Cardiac muscle cell (in vitro differentiated cells and primary cell): ENCODE measurements at places on chromosomes 5 and 9. TPM values are rescaled to one million over a fixed set of nuclear protein-coding genes. Genes with fewer than 3 reads are reported as not detected.

FAM163B gene
- 4.6 and 5.6 TPM in 2 replicates for total RNA-seq

INSL6 gene
- not detected in 2 replicates for total RNA-seq

DNA sequence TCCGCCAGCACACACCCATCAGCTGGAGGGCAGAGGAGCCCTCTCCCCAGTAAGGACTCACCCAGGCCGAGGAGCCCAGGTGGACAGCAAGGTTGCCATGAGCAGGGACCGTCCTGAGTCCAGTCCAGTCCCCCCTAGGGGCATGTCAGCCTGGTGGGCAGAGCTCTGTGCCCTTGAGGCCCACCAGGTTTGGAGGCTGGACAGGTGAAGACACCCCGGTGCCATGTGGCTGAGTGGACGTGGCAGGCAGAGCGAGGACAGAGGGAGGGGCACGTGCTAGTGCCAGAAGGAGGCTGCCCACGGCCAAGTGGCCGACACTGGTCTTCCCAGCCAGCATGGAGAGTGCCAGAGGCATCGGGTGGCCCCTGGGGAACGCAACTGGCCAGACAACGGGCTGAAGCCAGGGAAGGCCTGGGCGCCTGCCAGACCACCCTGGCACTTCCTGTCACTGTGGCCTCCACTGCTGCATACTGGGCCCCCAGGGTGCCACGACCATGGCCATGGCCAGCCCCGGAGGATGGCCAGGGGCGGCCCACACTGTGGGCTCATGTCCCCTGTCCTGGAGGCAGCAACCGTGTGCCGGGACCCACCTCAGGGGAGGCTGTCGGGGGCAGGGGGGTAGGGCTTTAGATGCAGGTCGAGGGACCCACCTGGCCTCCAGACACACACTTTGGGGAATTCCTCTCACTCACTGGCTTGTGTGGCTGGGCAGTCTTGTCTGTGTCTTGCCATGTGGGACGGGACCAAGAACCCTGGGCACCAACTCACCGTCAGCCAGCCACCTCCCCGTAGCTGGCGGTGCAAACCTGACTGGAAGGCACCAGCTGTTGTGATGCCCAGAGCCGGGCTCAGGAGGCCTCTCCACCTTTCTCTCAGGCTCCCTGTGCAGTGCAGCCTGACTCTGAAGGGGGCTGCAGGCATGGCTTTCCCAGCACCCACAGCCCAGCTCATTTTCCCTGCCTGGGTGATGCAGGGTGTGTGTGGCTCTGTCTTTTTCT is 42.3 kb upstream of the LPCAT1 start:
- no peak overlapping the region for H3K4me3 ChIP-seq
- no peak for DNase-seq
- no peaks in the 10 kb centered on the region for H3K4me1 ChIP-seq
- H3K27ac ChIP-seq, result no peak overlapping the region
- peaks cover 3% of the 10 kb centered on the region for H3K36me3 ChIP-seq

HTR4 gene
- total RNA-seq, result 0.67 and 2.3 TPM in 2 replicates

BNIP1 gene
- total RNA-seq, result 9.2 and 14.1 TPM in 2 replicates

- peaks cover 3% of the 10 kb centered on the region for H3K4me1 ChIP-seq
- no peaks in the 10 kb centered on the region for H3K36me3 ChIP-seq
- H3K4me3 ChIP-seq, result no peak overlapping the region
- H3K27ac ChIP-seq, result no peak overlapping the region
Observed at GRCh38 chr5:110441035-110441434, 285.4 kb downstream of the TMEM232 start.

- no peaks in the 10 kb centered on the region for H3K27me3 ChIP-seq
- no peak overlapping the region for H3K27ac ChIP-seq
- DNase-seq, result no peak
- no peaks in the 10 kb centered on the region for H3K36me3 ChIP-seq
- H3K4me1 ChIP-seq, result no peaks in the 10 kb centered on the region
- no peak overlapping the region for H3K4me3 ChIP-seq
Observed at GRCh38 chr9:5113523-5113922, 71.9 kb downstream of the INSL6 start.

DNA sequence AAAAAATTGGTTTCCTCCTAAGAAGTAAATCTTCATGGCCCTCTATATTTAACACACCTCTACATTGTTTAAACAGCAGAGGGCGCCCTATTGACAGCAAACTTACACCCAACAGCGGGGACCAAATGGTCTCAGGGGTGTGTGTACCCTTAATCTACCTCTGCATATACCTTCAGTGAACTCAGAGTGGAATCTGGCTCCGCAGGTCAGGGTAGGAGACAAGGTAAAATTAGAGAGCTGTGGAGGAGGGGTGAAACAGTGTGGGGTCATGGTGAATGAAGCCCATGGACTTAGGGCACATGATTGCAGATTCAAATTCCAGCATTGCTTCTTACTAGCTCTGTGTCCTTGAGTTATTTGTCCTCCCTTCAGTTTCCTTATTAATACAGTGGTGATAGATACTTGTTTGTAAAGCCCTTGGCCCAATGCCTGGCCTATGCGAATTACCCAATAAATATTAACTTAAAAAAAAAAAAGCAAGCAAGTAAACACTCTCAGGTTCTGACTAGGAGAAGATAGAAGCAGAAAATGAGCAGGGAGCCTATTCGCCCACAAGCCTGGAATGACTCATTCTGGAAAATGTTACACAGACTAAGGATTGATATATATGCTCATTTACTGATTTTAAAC is 122.9 kb downstream of the CAVIN4 start:
- no peak overlapping the region for H3K4me3 ChIP-seq
- H3K27ac ChIP-seq, result no peak overlapping the region
- DNase-seq, result peak; percentile 65
- H3K36me3 ChIP-seq, result no peaks in the 10 kb centered on the region
- H3K4me1 ChIP-seq, result no peaks in the 10 kb centered on the region

DNA sequence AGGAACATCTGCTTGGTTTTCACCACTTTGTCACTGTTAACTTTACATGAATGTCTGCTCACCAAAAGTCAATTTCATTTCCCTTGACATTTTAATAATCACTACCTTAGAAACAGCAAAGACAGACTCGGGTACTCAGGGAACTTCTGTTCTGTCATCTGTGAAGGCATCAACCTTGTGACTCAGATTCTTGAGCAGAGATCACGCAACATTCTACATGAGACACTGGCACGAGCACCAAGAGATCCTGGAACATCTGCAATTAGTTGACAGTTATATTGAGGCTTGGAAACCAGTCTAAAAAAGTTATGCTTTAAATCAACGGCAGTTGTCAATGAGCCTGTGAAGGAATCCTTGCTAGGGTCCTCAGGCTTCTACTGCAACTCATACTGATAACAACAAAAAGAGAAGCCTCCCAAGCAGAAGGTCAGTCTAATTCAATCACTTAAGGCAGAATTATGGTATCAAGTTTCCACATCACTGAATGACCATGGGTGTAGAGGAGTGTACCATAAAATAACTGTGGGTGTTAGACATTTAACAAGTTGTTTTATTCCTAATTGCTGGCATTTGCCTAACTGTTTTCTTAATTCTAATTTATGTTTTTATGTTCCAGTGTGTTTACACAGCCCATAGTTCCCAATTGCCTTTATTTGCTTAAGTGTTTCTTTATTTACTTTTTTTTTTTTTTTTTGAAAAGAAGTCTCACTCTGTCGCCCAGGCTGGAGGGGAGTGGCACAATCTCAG is 3.3 kb upstream of the PBX3 start:
- H3K4me1 ChIP-seq, result no peaks in the 10 kb centered on the region
- H3K27me3 ChIP-seq, result no peaks in the 10 kb centered on the region
- H3K4me3 ChIP-seq, result no peak overlapping the region
- DNase-seq, result no peak
- H3K27ac ChIP-seq, result no peak overlapping the region

- H3K4me1 ChIP-seq, result peaks cover 7% of the 10 kb centered on the region
- peak; percentile 7 for DNase-seq
- peak overlapping the region; percentile 80 for H3K27ac ChIP-seq
- H3K36me3 ChIP-seq, result peaks cover 15% of the 10 kb centered on the region
Observed at GRCh38 chr9:131503626-131504465, 1.1 kb downstream of the POMT1 start.

DNA sequence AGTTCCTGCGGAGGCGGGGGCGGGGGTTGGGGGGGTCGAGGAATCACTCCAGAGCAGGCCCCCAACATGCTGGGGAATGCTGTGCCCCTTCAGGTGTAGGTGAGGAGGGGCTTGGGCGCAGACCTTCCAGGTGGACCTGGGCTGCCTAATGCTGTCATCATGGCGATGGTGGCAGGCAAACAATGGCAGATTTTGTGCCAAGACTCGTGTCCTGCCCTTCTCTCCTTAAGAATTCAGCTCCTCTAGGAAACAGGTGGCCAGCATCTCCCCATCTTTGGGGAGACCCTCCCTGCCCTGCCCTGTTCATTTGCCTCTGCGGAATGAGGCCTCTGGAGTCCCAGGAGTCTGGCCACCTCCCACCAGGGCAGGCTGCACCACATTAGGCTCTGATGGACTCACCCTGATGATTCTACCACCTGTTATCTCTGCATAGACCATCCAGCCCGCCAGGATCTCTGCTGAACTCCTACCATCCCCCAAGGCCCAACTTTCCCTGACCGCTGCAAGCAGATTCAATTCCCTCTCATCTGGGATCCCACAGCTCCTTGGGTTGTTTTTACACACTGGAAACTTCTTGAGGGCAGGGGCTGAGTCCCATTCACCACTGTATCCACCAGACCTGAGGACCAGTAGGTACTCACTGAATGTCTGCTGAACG is 10.9 kb upstream of the SLC25A51 start:
- H3K4me3 ChIP-seq, result no peak overlapping the region
- peaks cover 6% of the 10 kb centered on the region for H3K4me1 ChIP-seq
- H3K27me3 ChIP-seq, result no peaks in the 10 kb centered on the region
- H3K36me3 ChIP-seq, result peaks cover 2% of the 10 kb centered on the region
- no peak overlapping the region for H3K27ac ChIP-seq

- peaks cover 11% of the 10 kb centered on the region for H3K4me1 ChIP-seq
- DNase-seq, result no peak
- no peaks in the 10 kb centered on the region for H3K27me3 ChIP-seq
- H3K27ac ChIP-seq, result no peak overlapping the region
- no peaks in the 10 kb centered on the region for H3K36me3 ChIP-seq
Observed at GRCh38 chr9:106795031-106795430, 67.9 kb upstream of the ZNF462 start.

- no peak for DNase-seq
- no peak overlapping the region for H3K27ac ChIP-seq
- H3K27me3 ChIP-seq, result no peaks in the 10 kb centered on the region
- no peaks in the 10 kb centered on the region for H3K36me3 ChIP-seq
- no peak overlapping the region for H3K4me3 ChIP-seq
- no peaks in the 10 kb centered on the region for H3K4me1 ChIP-seq
Observed at GRCh38 chr9:4393806-4394523, 94.1 kb upstream of the GLIS3 start.

IGFBPL1 gene
- 12.6 and 24.2 TPM in 2 replicates for total RNA-seq

SLIT3 gene
- total RNA-seq, result 62.5 and 111 TPM in 2 replicates

- no peak for DNase-seq
- no peaks in the 10 kb centered on the region for H3K27me3 ChIP-seq
- no peaks in the 10 kb centered on the region for H3K4me1 ChIP-seq
Observed at GRCh38 chr5:28275931-28276330, 1237.5 kb upstream of the CDH9 start.

DNA sequence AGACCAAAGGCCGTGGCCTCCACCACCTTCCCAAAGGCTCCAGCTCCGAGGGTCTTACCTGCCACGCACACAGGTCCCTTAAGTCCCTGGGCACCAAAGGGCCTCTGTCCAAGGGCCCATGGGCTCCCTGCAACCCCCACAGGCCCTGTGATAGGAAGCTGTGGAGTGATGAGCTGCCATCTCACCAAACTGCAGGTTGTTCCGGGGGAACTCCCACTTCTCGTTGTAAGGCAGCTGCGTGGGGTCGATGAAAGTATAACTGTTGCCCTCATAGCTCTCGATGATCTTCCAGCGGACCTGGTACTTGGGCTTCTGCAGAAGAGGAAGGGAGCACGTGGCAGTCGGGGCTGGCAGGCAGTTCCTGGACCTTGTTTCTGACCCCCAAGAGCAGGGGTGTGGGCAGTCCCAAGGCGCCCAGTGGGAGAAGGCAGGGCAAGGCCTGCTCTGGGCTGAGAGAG is 24.8 kb downstream of the CSF1R start:
- no peaks in the 10 kb centered on the region for H3K4me1 ChIP-seq
- H3K4me3 ChIP-seq, result no peak overlapping the region
- H3K27ac ChIP-seq, result no peak overlapping the region
- DNase-seq, result no peak
- H3K27me3 ChIP-seq, result no peaks in the 10 kb centered on the region

TNFSF8 gene
- not detected in 2 replicates for total RNA-seq

- no peaks in the 10 kb centered on the region for H3K27me3 ChIP-seq
- no peak for DNase-seq
- H3K4me3 ChIP-seq, result peak overlapping the region; percentile 79
- H3K36me3 ChIP-seq, result no peaks in the 10 kb centered on the region
Observed at GRCh38 chr9:35658968-35659220, 802 bp downstream of the CCDC107 start.

- no peaks in the 10 kb centered on the region for H3K4me1 ChIP-seq
- H3K27me3 ChIP-seq, result no peaks in the 10 kb centered on the region
- no peak overlapping the region for H3K27ac ChIP-seq
- DNase-seq, result no peak
- no peak overlapping the region for H3K4me3 ChIP-seq
Observed at GRCh38 chr9:105993116-105993854, 298.9 kb downstream of the TMEM38B start.

- no peaks in the 10 kb centered on the region for H3K4me1 ChIP-seq
- no peaks in the 10 kb centered on the region for H3K36me3 ChIP-seq
- no peak for DNase-seq
- H3K27me3 ChIP-seq, result no peaks in the 10 kb centered on the region
Observed at GRCh38 chr9:120807607-120808379, 14.6 kb upstream of the FBXW2 start.

DNA sequence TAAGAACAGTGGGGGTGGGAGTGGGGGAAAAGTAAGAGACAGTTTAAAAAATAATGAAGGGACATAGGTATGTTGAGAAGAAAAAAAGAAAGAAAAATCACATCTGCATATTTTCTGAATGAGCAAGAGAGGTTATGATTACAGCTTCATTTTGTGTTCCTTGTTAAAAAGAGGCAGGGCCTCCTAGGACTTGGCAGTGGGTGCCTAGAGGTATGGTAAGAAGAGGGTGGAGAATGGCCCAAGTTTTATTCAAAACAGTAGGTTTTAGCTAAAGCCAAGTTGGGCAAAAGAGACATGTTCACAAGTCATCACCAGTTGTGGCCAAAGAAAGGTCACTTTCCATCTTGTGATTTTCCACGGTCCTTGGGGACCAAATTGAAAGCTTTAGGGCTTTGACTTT is 643.4 kb downstream of the CCDC171 start:
- no peak overlapping the region for H3K4me3 ChIP-seq
- DNase-seq, result no peak
- H3K27ac ChIP-seq, result no peak overlapping the region

DNA sequence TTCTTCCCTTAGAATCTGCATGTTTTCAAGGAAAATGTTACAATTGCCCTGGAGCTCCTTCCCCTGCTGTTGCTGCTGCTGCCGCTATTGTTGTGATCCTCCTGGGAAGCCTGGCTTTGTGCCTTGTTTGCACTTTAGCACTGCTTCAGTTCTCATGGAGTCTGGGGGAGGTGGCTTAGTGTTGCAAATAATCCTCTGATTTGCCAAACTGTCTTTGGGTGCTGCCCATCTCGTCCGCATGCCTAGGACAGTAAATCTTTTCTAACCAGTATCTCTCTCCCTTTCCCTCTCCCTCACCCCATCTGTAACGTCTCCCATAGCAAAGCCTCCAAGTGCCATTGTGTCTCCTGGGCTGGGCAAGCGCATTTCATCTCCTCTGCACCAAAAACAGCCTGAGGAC is 30.3 kb downstream of the FAM240B start:
- H3K36me3 ChIP-seq, result no peaks in the 10 kb centered on the region
- H3K4me1 ChIP-seq, result peaks cover 15% of the 10 kb centered on the region
- H3K4me3 ChIP-seq, result no peak overlapping the region
- H3K27me3 ChIP-seq, result no peaks in the 10 kb centered on the region
- no peak for DNase-seq

PIP5KL1 gene
- 0.89 and 1.7 TPM in 2 replicates for total RNA-seq

GRCh38 chr5:176360894-176361436 is 599 bp downstream of the KIAA1191 start:
- H3K4me3 ChIP-seq, result peak overlapping the region; percentile 55
- H3K4me1 ChIP-seq, result peaks cover 3% of the 10 kb centered on the region
- H3K36me3 ChIP-seq, result peaks cover 12% of the 10 kb centered on the region
- H3K27me3 ChIP-seq, result peaks cover 27% of the 10 kb centered on the region
